ENCODE measurements at places on chromosomes 6 and 20.
A peak's percentile ranks its signal among the peaks of the same experiment; 100 is the strongest.

DNA sequence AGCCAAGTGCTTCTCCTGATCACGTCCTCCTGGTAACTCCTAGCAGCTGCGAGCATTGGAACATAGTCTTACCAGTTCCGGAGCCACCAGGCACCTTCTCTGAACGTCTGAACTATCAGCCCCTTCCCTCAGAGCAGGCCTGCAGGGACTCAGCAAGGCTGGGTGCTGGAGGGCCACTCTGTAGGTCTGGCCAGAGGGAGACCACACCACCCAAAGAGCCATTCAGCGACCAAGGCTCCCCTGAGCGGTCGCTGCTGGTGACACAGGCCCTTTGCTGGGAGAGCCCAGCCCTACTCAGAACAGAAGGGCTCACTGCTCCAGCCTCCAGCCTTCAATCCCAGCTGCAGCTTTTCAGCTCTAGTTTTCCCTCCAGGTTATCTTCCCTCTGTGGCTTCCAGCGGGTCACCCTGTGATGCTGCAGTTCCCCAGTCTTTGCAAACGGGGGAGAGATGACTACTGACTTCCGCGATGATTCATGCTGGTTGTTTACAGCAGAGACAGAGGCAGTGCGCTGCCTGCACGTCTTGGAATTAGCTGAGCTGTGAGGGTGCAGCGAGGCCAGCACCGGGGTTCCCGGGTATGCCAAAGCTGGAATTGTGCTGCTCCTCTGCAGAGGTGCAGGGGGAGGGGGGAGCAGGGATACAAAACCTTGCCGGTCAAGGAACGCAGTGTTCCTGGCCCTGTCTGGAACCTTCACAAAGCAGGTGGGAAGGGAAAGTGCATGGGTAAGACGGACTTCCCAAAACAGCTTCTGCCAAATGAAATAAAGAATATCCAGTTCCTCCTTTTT, 161.4 kb downstream of the LY86 start:
- peak; percentile 92 for DNase-seq

DNA sequence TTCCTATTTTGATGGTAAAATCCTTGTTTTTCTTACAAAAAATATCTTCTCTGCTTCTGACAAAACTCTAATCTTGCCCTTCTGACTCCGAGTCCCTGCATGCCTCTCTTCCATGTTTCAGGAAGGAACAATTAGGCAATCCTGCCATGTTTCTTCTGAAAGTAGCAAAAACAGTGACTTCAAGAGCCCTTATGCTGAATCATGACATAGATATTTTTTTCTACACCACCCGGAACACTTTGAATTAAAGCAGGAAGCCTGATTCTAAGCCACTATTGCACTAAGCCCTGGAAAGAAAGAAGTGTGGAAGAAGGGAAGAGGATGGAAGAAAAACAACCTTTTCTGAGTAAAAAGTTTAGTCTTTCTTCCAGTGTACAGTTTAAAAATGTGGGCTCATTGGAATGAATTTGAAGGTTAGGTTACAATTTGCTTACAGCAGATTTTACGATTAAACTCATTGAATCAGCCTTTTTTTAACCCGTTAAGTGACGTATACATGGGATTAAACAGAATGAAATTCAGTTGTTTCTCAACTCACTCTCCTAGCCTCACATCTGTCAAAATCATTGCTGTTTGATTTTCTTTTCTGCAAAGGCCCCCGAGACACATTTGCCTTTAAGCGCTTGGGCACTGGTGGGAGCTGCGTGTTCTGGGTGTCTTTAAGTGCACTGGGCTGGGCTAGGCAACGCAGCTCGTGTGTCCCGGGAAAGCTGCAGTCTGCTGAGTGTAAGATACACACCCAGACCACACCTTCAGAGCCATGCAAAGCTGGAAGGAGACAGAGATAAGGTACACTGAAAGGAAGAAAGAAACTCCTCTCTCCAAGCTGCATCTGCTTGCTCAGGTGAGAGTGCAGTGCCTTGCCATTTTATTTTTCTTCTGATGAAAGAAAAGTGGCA, 159.4 kb upstream of the CITED2 start:
- no peak for DNase-seq

GRCh38 chr6:157625764-157626163, 197.3 kb upstream of the SNX9 start:
- no peak for DNase-seq

DNA sequence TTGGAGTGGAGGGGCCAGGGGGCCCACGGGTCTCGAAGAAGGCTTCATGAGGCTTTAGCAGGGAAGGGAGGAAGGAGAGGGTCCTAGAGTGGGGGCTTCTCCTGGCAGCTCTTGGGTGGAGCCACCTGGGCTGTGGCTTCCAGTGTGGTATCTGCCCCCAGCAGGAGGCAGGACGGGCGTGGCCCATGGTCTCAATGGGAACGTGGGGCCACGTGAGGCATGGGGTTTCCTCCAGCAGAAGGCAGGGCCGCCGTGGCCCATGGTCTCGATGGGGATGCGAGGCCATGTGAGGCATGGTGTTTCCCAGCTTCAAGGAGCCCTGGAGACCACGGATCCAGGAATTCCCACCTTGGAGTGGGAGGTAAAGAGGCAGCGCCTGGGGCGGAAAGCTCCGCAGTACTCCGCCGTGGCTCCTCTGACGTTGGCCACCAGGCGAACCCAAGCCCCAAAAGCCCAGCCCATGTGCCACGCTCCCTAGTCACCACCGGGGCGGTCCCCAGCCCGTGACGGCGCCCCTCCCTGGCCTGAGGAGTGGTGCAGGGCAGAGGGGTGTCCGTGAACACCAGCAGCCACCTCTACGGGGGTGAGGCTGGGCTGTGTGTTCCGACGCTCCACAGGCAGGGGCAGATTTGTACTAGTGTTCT, 62.0 kb upstream of the GATA5 start:
- no peak for DNase-seq

GRCh38 chr6:122563364-122564052, 46.7 kb upstream of the PKIB start:
- DNase-seq: no peak

DNA sequence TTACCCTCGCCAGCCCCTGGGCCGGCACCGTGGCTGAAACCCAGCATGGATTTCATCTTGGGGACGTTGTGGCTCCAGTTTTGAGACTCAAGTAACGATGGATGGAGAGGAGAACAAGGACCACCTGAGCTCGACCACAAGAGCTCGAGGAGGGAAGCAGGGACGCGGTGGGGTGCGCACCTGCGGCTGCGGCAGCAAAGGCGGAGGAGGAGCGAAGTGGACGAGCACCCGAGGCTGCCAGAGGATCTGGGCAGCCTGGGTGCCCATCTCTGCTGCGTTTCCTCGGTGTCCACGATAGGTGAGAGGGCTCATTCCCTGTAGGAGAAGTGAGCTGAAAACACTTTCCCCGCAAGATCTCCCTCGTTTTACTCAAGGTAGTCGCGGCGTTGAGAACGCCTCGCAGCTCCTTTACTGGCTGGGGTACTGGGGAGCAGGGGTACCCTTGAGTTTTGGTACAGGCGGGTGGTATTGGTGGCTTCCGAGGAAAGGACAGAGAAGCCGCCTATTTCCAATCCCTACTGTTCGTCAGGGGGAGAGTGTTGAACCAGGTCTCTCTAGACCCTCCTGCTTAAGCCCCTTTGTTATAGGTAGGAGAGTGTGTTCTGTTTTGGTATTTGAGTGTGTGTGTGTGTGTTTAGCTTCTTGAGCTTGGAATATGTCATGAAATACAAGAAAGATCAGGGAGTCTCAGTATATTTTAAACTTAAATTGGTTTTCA, 137.7 kb downstream of the TRIM27 start:
- no peak for DNase-seq

GRCh38 chr20:33322456-33322855, 39.4 kb downstream of the BPIFB1 start:
- DNase-seq: peak; percentile 59

DNA sequence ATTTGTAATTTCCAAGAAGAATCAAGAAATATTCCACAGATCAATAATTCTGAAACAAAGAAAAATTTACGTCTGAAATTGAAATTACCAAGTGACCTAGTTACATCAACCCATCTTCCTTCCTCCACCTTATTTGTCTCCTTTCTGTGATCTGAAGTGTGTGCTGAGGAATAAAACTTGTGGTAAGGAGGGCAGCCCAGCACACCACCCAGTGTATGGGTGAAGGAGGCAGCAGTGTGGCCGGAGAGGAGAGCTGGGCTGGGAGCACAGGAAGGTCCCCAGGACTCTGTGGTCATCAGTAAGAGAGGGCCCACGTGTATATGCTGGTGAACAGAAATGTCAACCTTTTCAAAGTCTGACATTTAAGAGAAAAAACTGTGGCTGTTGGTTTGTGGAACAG, 11.3 kb upstream of the CCR6 start:
- DNase-seq: no peak

GRCh38 chr6:142152746-142153145, 5.7 kb downstream of the VTA1 start:
- DNase-seq: no peak

- DNase-seq: peak; percentile 67
Measured at GRCh38 chr6:38337819-38338465, 301.8 kb downstream of the BTBD9 start.

GRCh38 chr6:108738684-108739416, 109.4 kb upstream of the ARMC2 start:
- no peak for DNase-seq

DNA sequence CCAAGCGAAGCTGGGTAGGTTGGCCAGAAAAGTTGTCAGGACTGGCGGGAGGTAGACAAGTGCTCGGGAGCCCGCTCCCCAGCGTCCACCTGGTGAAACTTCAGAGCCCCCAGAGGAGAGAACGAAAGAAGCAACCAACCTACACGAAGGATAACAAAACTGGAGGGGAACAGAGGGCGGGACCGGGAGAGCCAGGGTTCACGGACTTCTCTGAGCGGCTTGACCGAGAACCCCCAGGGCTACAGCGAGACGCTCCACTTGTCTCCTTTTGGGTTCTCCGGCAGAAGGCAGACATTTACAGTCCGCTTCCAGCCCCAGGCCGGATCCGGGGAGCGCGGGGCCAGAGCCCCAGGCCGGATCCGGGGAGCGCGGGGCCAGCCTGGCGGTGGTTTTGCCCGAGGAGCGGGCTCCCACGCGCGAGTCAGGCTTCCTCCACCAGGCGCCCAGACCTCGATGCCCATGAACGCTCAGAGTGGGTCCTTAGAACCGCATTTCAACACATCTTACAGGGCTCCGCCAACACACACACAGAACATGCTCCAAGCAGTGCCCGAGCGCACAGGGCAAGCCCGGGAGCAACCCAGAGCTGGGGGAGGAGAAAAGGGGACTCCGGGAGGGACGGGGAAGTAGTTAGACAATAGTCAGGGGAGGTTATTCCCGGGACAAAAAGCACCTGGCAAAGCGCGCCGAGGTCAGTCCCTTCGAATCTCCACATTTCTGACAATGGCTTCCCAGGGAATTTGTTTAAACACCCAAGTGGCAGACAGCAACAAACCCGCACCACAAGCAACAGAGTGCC, 1.1 kb downstream of the PTPRK start:
- DNase-seq: peak; percentile 82

- DNase-seq: no peak
Measured at GRCh38 chr6:108355120-108355519, 60.3 kb downstream of the AFG1L start.

GRCh38 chr20:11853359-11853758, 64.3 kb upstream of the BTBD3 start:
- no peak for DNase-seq

DNA sequence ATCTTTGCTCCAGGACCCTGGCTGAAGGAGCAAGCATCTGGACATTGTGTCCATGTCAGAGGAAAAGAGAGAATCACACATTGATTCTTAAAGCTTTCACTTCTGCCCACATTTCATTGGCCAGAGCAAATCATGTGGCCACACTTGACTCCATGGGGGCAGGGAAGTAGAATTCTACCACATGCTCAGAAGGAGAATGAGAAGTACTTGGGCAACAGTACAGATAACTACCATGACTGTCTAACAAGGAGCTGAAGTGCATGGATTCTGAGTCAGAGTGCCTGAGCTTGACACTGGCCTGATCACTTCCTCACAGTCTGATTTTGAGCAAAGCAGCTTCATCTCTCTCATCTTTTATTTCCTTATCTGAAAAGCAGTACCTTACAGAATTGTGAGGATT, 38.6 kb downstream of the GHRH start:
- no peak for DNase-seq

- no peak for DNase-seq
Measured at GRCh38 chr6:81763051-81763450, 10.6 kb upstream of the TENT5A start.

DNA sequence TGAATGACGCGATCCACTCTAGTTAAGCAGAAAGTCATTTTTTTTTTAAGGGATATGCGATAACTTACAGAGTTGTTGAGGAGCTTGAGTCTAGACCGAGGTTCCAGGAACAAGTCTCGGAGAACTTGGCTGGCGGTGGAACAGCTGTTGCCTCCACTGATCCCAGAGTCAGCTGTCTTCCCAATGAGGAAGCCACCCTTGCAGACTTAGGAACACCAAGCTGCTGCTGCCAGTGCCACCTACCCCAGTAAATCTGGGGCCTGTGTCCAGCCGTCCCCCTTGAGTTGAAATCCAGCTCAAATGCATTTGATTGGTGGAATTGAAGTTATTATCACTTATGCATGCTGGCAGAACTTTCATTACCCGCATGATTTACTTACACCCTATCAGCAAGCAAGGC, 6.7 kb downstream of the PFDN4 start:
- DNase-seq: no peak

- DNase-seq: no peak
Measured at GRCh38 chr6:35610830-35611229, 77.9 kb downstream of the FKBP5 start.

- no peak for DNase-seq
Measured at GRCh38 chr6:129785047-129785755, 75.2 kb upstream of the ARHGAP18 start.

DNA sequence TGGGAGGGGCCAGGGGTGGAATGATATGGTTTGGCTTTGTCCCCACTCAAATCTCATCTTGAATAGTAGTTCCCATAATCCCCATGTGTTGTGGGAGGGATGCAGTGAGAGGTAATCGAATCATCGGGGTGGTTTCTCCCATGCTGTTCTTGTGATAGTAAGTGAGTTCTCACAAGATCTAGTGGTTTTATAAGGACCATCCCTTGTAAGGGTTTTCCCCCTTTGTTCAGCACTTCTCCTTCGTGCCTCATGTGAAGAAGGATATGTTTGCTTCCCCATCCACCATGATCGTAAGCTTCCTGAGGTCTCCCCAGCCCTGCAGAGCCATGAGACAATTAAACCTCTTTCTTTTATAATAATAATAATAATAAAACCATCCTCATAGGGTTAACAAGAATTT, 88.8 kb upstream of the PRND start:
- DNase-seq: no peak

DNA sequence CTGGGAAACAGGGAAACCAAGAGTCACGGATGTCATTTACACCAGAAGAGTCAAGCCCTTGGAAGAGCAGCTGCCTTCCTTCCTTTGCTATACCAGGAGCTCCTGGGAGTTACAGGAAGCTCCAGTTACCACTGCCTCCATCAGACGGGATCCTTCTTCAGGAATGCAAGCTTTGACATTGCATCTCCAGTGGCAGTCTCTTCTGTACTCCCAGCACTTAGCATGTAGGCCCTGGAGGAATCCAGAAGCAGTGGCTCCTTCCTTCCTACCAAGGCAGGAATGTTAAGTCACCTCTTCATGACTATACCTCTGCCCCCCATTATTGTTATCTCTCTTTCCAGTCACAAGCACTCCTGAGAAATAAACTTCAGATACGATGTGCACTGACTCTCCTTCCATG, 836.0 kb downstream of the MAFB start:
- DNase-seq: no peak

GRCh38 chr20:22688485-22688884, 104.1 kb upstream of the FOXA2 start:
- no peak for DNase-seq

GRCh38 chr20:8435285-8436035, 303.4 kb downstream of the PLCB1 start:
- DNase-seq: no peak

Measured in SW480 (cell line).